ENCODE measurements at places on chromosomes 2 and 18. TPM values are rescaled to one million over a fixed set of nuclear protein-coding genes. Genes with fewer than 3 reads are reported as not detected.
A peak's percentile ranks its signal among the peaks of the same experiment; 100 is the strongest.

DNA sequence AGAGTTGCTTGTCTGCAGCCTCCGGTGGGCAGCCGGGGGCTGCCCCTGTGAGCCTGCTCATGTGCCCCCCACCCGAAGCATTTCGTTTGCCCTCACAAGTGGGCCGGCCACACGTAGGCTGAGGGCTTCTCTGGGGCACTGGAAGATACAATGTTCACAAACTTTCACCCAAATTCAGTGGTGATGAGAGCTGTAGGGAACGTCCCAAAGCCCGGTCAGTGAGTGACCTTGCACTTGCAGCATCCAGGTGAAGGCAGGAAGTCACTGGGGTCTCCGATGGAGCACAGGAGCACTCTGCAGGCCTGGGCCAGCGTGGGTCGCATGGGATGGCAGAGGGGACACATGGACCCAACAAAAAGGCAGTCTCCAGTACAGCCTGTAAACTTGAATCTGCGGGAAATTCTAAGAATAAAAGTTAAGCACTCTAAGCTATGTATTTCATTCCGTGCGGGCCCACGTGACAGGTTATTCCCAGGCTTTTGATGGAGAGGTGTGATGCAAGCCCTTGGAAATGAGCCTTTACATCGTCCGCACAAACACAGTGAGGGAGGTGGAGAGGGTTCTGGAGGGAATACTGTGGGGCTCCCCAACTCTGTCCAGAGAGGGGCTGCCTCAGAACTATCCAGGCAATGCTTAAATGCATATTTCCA is 42.5 kb downstream of the CNGA3 start:
- DNase-seq = peak; percentile 20

DNA sequence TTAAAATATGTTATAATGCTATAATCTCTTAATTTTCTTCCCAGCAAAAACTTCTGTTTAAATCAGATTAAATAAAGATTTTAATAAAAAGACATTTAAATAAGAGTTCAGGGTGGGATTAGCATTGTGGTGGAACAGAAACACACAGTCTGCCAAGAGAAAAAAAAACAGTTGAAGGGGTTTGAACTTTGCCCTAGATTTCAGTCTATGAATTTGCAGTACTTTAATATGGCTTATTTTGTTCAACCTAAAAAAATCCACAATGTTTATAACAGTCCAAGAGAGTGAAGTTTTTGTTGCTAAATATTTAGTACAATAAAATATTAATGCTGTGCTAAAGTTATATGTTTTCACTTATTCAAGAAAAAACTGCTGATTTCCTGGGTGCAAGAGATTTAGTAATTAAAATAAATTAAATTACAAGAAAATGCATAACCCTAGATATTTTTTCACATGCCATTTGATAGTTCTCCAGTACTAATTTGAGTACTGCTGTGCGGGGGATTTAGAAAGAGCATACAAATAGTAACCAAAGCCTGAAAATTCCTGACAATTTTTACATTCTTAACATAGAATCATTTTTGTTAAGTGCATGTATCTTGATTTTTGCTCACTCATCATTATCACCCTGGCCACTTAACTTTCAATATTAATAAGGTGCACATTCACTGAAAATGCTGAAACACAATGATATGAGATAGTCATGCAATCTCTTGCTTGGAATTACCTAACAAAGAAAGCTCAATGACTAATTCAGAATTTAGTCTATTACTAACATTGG is 52.6 kb downstream of the SLC40A1 start:
- no peak for DNase-seq

GRCh38 chr18:13453714-13454113 is 235.2 kb downstream of the LDLRAD4 start:
- DNase-seq = no peak

The NEB gene
- total RNA-seq = 0.14 TPM
